ENCODE measurements at places on chromosomes 16 and 17. TPM values are rescaled to one million over a fixed set of nuclear protein-coding genes. Genes with fewer than 3 reads are reported as not detected.

- H3K36me3 ChIP-seq: no peaks in the 10 kb centered on the region
- no peaks in the 10 kb centered on the region for H3K27me3 ChIP-seq
- no peak for DNase-seq
- H3K4me3 ChIP-seq: no peak overlapping the region
- no peak overlapping the region for H3K27ac ChIP-seq
Observed at GRCh38 chr17:65895969-65896368, 296.0 kb downstream of the CEP112 start.

DNA sequence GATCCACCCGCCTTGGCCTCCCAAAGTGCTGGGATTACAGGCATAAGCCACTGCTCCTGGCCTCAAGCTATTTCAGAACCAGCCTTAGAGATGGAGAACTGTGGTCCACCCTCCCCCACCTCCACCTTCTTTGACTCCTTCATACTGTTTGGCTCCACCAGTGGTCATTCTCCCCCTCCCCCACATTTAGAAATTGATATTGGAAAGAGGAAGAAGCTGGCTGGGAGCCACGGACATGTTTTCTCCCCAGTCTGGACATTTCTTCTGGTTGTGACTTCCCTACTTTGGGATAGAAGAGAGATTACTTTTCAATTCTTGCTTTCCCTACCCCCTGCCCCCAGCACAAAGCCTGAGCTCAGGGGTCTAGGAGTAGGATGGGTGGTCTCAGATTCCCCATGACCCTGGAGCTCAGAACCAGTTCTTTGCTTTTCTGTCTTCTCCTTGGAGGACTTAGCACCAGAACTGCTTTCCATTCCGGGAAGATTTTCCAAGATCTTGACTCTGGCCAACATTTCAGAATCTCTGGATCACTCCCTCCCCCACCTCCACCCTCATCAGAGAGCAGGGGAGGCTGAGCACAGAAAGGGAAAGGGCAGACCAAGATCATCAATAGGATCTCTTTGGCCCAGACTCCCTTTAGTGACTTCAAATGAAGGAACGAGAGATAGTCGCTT, 16.3 kb downstream of the CAVIN1 start:
- H3K4me3 ChIP-seq: no peak overlapping the region
- no peaks in the 10 kb centered on the region for H3K27me3 ChIP-seq
- peaks cover 51% of the 10 kb centered on the region for H3K36me3 ChIP-seq
- DNase-seq: peak; percentile 79
- peaks cover 54% of the 10 kb centered on the region for H3K4me1 ChIP-seq

KCNH4 gene
- not detected for total RNA-seq

EVPL gene
- not detected for total RNA-seq
